ENCODE measurements at places on chromosomes 7 and 10.

- no peak for DNase-seq
Measured at GRCh38 chr10:101287183-101287996, 58.1 kb upstream of the LBX1 start.

DNA sequence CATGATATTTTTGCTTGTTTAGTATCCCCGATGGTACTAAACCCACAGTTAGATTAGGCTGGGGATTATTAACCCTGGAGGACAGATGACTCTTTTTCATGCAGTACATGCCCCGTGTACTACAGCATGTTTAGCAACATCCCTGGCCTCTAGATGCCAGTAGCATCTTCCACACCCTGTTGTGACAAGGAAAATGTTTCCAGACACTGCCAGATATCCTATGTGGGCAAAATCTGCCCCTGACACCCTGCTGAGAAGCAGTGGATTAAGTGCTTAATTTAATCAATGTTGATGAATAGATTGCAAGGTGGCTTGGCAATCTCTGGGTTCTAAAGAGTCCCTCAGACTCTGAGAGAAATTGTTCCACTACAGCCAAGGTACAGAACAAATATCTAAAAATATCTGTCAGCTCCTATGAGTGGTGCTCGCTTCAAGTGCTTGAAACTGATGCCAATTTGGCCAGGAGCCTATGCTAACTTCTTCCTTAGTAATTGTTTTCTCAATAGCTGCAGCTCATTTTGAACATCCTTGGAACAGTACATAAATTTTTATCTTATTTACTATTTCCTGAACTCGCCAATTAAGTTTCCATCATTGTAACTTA, 247.0 kb downstream of the SORCS1 start:
- DNase-seq = no peak

DNA sequence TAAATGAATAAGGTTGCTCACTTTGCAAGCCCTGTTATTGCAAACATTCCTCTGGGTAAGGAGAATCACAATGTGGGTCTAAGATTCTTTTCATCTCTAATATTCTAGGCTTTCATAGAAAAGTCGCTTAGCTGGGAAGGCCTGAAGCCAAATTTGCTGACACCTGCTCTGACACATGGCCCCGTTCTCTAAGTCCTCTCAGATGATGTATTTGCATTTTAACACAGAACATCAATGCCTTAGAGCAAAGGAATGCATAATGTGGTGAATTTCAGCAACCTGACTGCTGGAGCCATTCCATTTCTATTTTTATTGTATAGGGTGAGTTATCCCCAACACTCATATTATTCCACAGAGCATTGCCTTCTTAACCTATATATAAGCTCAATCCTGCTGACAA, 682.1 kb upstream of the NRP1 start:
- DNase-seq = no peak

DNA sequence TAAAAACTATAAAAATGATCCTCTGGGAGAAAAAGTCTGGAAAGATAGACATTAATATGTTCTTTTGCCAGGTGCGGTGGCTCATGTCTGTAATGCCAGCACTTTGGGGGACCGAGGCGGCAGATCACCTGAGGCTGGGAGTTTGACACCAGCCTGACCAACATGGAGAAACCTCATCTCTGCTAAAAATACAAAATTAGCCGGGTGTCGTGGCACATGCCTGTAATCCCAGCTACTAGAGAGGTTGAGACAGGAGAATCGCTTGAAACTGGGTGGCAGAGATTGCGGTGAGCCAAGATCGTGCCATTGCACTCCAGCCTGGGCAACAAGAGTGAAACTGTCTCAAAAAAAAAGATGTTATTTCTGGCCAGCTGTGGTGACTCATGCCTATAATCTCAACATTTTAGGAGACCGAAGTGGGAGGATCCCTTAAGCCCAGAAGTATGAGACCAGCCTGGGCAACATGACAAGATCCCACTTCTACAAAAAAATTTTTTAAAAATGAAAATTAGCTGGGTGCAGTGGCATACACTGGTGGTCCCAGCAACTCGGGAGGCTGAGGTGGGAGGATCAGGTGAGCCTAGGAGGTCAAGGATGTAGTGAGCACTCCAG, 101.9 kb upstream of the LRRN3 start:
- DNase-seq = no peak

DNA sequence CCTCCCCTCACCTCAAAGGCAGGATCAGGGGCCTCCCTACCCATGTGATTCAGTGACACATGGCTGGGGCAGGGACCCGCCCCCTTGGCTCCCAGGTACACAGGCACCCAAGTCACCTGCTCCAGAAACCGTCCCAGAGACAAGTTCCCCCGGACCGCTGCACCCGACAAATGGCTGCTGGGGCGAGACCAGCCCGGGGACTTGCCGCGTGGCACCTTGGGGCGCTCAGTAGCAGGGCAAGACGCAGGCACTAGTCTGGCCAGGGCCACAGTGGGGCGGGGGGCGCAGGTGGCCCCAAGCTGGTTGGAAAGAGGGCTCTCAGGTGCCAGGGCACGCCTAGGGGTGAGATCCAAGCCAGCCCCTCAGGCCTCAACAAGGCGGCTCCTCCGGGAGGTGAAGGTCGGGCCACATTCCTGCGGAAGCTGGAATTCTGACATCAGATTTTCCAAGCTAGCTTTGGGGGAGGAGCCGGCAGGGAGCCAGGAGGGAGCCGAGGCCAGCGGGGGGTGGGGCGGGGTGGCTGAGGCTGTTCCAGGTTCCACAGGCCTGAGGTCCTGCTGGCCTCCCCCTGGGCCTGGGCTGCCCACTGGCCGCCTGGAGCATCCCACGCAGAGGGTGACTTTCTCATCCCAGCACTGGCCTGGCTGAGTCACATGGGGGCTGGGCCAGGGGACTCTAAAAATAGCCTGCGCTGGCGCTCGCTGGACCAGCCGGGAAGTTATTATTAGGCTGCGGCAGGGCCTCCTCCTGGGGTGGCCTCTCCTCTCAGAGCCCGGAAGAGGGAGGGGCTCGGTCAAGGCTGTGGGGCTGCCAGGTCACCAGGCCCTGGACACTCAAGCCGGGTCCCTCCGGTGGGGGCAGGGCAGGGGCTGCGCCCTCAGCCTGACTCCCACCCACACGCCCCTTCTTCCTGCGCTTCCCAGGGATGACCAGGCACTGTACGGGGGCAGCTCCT, 20.5 kb upstream of the INPP5A start:
- DNase-seq = no peak

DNA sequence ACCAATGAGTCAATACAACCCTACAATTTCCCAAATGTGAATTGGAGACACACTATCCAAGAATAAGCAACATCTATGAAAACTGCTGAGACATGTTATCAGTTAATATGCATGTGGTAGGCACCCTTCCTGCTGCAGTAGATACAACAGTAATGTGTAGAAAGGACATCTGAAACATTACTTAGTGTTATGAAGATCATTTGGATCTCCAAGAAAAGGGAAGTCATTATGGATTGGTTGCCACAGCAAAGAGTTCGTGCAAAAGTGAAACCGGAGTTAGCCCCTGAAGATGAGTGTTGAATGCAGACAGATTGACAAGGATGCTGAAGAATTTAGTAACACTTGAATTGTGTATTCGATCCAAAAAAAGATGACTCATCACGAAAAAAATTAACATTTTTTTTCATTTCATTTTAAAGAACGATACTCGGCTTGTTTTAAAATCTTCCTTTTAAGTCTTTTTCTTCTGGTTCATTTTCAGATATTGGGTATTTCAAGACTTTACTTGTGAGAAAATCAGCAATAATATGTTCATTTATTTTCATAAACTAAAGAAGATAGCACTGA, 322.4 kb upstream of the KLF6 start:
- no peak for DNase-seq

DNA sequence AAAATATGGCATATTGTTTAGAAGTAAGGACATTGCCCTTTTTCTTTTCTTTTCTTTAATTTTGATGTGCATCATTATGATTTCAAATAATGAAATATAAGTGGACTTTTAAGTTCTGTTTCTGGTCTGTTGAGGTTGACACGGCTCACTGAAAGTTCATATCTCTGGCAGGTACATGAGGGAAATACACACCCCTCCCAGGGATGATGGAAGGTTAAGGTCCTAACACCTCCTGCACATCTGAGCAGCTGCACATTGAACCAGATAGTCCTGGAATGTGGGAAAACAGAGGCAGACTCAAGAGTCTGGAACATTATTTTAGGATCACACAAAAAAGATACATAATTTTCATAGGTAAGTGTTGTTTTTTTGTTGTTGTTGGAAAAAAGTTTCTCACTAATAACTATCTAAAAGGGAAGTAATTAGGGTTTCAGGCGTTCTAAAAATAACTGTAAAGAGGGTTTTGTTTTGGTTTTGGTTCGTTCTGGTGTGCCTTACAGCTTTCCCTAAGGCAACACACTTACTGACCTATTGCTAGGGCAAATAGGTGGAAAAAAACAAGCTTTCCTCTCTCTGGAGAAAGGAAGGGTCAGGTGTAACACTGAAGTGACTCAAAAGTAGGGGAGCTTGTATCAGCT, 201.2 kb upstream of the PRKCQ start:
- no peak for DNase-seq

DNA sequence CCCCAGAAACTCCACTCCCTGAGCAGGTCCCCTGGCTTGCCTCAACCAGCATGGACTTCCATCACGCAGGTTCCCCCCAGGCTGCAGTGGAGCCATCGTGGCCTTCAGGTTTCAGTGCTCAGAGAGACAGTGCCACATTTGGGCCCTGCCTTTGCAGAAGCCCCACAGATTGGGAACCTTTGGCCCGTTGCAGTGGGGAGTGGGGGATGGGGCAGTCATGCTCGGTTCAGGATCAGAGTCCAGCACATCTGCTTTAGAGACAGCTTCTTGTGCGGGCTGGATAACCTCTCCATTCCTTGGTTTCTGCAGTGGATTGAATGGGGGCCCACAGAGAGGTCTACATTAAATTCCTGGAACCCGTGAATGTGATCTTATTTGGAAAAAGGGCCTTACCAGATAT, 183.9 kb downstream of the EBF3 start:
- no peak for DNase-seq

DNA sequence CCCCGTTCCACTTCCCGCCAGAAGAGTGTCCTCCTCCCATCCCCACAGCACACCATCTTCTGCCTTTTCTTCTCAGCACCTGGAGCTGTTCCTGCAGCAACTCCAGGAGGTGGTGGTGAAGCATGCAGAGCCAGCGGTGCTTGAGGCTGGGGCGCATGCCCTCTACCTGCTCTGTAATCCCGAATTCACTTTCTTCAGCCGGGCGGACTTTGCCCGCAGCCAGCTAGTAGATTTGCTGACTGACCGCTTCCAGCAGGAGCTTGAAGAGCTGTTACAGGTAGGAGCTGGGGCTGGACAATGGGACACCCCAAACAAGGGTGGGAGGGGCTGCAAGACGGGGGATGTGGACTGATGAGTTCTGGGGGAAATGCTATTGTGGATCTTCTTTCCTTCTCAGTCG, 19.1 kb upstream of the PVRIG start:
- DNase-seq = no peak

GRCh38 chr7:107185716-107186115, 16.9 kb downstream of the HBP1 start:
- no peak for DNase-seq

DNA sequence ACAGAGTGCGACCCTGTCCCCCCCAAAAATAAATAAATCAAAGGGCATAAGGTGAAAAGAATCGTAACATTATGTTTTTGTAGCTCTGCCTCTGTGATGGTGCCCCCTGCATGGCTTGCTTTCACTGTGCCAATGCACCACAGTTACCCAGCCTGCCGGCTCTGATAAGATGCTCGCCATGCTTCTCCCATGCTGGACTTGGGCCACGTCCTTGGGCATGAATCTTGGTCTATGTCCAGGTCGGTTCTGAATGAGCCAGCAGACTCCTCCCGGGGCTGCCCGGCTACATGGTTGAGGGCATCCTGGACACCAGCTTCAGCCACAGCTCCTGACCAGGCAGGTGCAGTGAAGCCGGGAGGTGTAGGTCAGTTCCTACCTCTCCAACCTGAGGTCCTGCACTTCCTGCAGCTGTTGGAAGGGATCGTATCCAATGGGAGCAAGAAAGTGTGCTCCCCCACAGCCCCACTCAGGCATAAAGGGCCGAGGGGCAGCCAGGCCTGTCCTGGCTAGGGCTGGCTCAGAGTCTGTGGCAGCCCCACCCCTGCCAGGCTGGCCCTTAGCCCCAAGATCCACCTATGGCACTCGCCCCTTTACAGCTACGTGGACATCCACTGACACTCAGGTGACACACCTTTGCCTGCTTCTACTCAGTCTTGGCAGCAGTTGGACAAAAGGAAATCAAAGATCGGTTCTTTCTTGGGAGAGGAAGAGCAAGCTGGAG, 34.1 kb downstream of the CHST3 start:
- DNase-seq = no peak

GRCh38 chr7:20577441-20578071, 37.9 kb upstream of the ABCB5 start:
- no peak for DNase-seq

DNA sequence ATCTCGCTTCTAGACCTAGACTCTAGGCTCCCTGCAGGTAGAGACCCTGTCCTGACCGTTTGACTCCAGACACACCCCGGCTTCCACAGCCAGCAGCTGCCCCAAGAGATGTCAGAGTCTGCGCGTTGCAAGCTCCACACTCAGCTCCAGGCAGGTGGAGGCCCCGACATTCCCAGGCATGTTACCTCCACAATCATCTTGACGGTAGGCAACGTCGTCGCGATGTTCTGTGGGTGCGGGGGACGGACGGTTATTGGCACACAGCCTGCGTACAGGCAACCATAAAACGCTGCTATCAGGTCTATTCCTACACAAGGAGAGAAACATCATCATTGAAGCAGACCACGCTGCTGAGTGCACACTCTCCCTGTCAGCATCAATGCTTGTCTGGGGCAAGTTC, 213.2 kb downstream of the ZMYND11 start:
- DNase-seq = no peak

DNA sequence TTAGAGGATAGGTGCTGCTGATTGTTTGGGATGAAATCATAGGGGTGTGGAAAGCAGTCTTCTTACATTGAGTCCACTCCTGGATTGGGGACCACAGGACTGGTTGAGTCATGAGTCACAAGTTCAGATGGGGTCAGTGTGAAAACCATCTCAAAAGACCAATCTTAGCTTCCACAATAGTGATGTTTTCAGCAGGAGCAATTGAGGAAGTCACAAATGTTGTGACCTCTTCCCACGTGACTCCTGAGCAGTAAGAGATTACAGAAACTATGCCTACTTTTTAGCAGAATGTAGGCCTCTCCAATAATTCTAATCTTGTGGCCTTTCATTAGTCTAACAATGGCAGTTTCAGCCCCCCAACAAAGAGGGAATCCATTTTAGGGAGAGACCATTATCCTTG, 256.9 kb upstream of the CDC14C start:
- no peak for DNase-seq

DNA sequence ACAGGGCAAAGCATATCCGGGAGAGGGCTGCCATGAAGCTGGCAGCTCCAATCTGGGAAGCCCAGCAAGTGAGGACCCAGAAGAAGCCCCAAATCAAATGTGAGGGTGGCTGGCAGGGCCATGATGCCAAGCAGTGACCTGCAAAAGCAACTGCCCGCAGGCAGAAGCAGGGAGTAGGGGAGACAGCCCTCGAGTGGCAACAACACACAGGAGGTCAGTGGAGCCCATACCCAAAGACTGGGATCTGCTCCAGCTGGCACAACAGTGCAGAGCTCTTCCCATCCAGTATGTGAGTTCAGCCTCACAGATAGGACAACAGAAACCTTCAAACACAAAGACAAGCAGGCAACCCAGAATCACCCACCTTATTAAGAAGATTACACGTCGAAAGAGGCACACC, 45.0 kb downstream of the GRID1 start:
- no peak for DNase-seq

- DNase-seq = no peak
Measured at GRCh38 chr7:30159163-30159562, 24.4 kb downstream of the MTURN start.

- no peak for DNase-seq
Measured at GRCh38 chr7:54483523-54483922, 58.7 kb upstream of the VSTM2A start.

Measured in stimulated activated CD4-positive, alpha-beta T cell treated with anti-CD3 and anti-CD28 coated beads, TNF-alpha, amount 100 ng/mL, for 48 hours (primary cell).